ENCODE measurements at places on chromosomes 5 and 9.
A peak's percentile ranks its signal among the peaks of the same experiment; 100 is the strongest.

GRCh38 chr9:96618209-96619123, 1.2 kb downstream of the CDC14B start:
- no peak for DNase-seq

GRCh38 chr9:94672811-94673487, 33.6 kb upstream of the FBP1 start:
- DNase-seq: no peak

GRCh38 chr5:65820373-65820772, 98.4 kb downstream of the NLN start:
- DNase-seq: no peak

GRCh38 chr5:129664336-129664937, 83.5 kb upstream of the MINAR2 start:
- DNase-seq: peak; percentile 35

DNA sequence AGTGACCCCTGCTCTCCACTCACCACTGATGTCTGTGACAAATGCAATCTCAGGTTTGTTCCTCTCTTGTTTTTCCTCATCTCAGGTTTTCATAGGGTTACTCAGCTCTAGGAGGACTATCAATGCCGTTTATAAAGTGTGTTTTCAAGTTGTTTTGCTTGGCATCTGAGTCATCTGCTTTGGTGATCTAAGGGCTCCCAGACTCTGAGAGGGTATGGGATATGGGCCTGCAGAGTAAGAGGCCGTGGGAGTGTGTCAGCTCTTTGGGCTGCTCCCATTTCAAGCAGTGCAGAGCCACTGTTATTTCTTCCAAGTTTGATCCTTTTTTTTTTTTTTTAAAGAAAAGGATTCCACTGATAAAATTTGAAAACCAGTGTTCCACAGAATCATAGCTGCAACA, 46.3 kb downstream of the NNT start:
- no peak for DNase-seq

DNA sequence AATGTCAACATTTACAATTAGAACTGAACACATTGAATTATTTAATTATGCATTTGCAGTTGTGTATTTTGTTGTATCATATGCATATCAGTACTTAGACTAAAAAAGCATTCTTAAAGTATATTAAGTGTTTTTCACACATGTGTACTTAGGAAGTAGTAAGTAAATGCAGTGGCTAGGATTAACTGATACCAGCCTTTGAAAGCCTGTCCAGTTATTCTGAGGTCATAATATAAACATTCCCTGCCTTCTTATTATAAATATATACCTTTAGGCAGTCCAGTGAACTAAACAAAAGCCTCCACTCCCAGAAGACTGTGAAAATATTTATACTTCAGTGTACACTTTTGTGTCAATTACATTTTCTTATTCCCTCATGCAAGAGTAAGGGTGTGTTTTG, 83.8 kb downstream of the TLE4 start:
- no peak for DNase-seq

DNA sequence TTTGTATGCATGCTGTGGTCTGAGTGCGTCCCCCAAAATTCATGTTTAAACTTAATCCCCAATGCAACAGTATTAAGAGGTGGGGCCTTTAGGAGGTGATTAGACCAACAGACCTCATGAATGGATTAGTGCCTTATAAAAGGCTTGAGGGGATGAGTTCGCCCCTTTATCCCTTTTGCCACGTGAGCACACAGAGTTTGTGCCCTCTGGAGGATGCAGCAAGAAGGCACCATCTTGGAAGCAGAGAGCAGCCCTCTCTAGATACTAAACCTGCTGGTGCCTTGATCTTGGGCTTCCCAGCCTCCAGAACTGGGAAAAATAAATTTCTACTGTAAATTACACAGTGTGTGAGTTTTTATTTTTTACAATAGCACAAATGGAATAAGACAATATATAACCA, 177.1 kb upstream of the SPRY4 start:
- DNase-seq: no peak

GRCh38 chr5:92980491-92980890, 600.5 kb downstream of the NR2F1-AS1 start:
- DNase-seq: no peak

DNA sequence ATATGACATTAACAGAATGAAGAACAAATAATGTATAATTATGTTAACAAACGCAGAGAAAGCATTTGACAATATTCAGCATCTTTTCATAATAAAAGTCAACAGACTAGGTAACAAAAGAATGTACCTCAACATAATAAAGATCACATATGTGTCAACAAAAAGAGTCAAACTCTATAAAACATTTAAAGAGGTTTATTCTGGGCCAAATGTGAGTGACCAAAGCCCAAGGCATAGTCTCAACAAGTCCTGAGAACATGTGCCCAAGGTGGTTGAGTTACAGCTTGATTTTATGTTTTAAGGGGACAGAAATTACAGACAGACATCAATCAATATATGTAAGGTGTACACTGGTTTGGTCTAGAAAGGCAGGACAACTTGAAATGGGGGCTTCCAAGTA, 19.4 kb downstream of the BTNL8 start:
- no peak for DNase-seq

DNA sequence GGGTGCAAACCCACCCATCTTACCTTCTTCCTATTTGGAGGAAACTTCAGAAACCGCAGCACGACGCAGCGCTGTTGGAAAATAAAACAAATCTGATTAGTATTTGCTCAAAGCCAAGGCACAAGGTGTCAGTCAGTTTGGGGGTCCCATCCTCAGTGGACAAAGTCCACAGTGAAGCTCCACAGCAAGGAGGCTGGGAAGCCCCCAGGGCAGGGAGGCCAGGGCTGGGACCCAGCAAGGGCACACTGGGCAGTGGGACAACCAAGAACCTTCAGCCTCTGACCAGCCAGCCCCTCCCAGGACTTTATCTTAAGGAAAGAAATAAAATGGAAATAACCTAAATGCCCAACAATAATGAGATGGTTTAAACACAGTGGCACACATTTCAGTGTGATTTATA, 11.3 kb downstream of the IPPK start:
- no peak for DNase-seq

- DNase-seq: no peak
Observed at GRCh38 chr9:113464286-113464660, 746 bp downstream of the RGS3 start.

- DNase-seq: no peak
Observed at GRCh38 chr9:105302728-105303127, 58.3 kb downstream of the SLC44A1 start.

DNA sequence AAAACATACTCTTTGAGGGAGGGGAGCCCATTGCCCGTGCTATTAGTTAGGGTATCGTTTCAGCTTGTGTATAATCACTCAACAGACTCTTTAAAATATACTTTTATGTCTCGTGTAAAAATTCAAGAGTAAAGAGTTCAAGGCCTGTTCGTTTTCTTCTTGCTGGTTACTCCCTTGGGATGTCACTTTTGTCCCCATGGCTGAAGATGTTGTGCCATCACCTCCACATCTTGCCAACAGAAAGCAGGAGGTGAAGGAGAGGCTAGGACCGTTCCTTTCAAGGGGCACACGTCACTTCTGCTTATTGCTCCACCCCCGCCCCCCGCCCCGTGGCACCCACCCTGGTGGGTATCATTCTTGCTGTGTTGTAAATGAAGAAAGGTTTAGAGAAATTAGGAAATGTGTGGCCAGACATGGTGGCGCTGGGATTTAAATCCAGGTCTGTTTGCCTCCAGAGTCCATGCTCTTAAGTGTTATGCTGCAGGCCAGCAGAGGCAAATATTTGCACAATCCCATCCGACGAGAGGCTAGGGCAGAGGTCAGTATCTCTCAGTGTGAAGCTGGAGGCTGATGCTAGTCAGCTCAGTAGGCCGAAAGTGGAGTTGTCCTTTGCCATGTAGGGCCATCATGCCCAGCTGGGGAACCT, 3.0 kb downstream of the MLANA start:
- DNase-seq: no peak

- no peak for DNase-seq
Observed at GRCh38 chr9:77304543-77304942, 127.2 kb downstream of the VPS13A start.

DNA sequence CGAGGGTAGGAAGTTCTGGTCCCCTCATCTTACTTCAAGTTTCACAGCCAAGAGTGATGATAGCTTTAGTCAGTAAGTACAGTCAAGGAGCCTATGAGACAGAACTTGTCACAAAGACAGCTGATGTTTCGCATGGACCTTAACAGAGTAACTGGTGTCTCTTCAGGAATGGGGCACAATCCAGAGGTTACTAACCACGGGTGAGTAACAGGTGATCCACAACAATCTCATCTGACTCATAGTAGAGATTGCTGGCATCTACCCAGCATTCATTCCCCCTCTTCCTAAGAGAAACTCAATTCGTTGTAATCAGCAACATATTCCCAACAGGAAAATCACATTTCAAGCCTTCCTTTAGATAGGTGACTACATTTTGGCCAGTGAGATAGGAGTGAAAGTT, 126.7 kb downstream of the SNX18 start:
- DNase-seq: no peak

GRCh38 chr5:122332599-122333555, 20.8 kb downstream of the SNCAIP start:
- no peak for DNase-seq

- DNase-seq: no peak
Observed at GRCh38 chr5:99590806-99591205, 662.0 kb upstream of the CHD1 start.

DNA sequence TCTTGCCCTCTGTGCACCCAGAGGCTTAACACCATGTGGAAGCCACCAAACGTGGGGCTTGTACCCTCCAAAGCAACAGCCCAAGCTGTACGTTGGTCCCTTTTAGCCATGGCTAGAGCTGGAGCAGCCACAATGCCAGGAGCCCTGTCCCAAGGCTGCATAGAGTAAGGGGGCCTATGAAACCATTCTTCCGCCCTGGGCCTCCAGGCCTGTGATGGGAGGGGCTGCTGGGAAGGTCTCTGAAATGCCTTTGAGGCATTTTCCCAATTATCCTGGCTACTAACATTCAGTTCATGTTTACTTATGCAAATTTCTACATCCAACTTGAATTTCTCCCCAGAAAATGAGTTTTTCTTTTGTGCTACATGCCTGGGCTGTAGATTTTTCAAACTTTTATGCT, 33.8 kb downstream of the CHSY3 start:
- DNase-seq: no peak

GRCh38 chr9:89705651-89706050, 100.8 kb downstream of the GADD45G start:
- no peak for DNase-seq

DNA sequence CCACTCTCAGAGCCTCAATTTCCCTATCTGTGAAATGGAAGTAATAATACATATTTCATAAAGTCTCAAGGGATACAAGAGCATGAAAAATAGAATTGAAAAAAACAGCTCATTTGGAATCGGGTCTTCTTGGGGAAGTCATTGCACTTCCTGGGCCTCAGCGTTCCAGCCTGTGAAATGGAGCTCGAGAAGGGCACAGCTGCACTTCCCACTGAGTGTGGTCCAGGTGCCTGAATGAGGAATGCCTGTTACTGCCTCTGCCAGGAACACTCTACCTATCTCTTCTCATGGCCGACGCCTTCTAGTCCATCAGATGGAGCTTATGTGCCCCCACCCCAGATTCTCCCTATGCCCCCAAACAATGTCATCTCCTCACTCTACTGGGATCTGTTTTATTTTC, 924 bp upstream of the NEURL1B start:
- DNase-seq: no peak

GRCh38 chr5:133129289-133129688, 77.5 kb downstream of the HSPA4 start:
- no peak for DNase-seq

- DNase-seq: no peak
Observed at GRCh38 chr9:95643619-95644018, 126.8 kb upstream of the PTCH1 start.

DNA sequence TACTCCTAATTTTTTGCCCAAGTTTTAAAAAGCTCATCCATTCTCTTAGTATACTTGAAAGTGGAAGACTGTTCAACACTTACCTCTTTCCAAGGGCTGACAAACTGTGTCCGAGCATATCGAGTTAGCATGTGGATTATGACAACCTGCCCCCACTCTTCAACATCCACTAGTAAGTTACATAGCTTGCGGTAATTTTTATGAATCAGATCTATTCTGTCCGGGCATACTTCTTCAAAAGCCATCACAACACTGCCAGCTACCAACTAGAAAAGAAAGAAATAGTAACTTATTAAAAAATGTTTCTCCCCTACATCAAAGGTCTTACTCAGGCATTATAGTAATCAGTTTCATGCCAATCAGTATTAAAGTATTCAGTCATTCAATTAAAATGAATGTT, 78.5 kb downstream of the AP3B1 start:
- DNase-seq: no peak

- DNase-seq: no peak
Observed at GRCh38 chr5:103461243-103461642, 101.3 kb downstream of the NUDT12 start.

DNA sequence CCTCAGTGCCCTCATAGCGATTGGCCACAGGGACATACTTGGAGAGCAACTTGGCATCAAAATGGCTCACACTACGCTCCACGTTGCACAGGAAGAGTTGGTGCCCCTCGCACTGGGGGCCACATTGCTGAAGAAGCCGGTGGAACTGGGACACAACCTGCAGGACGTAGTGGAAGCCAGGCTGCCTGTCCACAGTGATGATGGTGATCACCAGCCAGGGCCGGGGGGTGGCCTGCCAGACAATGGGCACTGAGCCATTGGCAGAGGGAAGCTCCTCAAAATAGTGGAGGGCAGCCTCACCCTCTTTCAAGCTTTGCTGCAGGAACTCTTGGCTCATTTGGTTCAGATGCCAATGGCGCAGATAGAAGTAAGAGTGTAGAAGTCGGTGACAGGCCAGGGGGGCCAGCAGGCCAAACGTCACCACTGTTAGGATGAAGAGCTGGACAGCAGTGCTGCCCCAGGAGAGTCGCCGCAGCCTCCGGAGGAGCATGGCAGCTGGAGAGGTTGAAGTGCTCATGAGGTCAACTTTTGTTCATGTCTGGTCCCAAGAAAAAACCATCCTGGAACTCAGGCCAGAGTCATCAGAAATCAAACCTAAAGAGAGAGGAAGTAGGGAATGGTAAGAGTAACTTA, 41.1 kb upstream of the ALDOB start:
- no peak for DNase-seq

DNA sequence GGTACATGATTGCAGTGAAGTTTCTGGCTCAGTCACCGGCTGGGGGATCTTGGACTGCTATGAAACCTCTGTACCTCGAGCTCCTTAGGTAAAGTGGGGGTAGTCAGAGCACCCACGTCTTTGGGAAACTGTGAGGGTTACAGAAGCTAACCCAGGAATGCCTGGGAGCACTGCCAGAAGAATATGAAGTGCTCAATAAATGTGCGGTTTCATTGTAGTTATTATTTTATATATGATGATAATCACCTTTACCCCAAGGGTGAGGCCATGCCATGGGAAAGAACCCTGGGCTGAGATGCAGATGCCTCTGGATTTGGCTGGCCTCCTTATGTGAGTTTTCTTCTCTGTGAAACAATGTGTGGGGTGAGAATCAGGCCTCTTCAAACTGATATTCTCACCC, 3.7 kb downstream of the NPR3 start:
- no peak for DNase-seq

All from stimulated activated CD4-positive, alpha-beta T cell treated with anti-CD3 and anti-CD28 coated beads, Interleukin-2, amount 100 ng/mL, for 48 hours (primary cell).